ENCODE measurements at places on chromosomes 12 and 14.

GRCh38 chr12:87368259-87368658 is 660.9 kb downstream of the C12orf50 start:
- no peak for DNase-seq

DNA sequence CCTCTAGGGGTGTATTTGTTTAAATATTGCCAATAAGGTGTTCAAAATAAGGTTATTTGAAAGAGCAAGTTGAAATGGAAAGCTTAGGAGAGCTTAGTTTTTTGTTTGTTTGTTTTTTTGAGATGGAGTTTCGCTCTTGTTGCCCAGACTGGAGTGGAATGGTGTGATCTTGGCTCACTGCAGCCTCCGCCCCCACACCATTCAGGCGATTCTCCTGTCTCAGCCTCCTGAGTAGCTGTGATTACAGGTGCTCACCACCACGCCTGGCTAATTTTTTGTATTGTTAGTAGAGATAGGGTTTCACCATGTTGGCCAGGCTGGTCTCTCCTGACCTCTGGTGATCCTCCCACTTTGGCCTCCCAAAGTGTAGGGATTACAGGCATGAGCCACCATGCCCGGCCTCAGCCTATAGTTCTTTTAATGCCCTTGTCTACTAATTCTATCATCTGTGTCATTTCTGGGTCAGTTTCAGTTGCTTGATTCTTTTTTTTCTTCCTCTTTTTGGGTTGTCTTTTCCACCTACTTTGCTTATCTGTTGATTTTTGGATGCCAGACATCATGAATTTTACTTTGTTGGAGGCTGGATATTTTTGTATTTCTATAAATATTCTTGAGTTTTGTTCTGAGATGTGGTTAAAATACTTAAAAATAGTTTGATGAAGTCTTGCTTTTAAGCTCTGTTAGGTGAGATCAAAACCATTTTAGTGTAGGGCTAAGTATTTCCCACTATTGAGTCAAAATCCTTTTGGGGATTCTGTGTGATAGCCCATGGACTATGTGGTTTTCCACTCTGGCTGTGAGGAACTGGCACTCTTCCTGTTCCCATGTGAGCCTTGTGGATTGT is 18.7 kb downstream of the RCOR1 start:
- no peak for DNase-seq

GRCh38 chr12:25074113-25074512 is 120.8 kb downstream of the DNAI7 start:
- DNase-seq = no peak

DNA sequence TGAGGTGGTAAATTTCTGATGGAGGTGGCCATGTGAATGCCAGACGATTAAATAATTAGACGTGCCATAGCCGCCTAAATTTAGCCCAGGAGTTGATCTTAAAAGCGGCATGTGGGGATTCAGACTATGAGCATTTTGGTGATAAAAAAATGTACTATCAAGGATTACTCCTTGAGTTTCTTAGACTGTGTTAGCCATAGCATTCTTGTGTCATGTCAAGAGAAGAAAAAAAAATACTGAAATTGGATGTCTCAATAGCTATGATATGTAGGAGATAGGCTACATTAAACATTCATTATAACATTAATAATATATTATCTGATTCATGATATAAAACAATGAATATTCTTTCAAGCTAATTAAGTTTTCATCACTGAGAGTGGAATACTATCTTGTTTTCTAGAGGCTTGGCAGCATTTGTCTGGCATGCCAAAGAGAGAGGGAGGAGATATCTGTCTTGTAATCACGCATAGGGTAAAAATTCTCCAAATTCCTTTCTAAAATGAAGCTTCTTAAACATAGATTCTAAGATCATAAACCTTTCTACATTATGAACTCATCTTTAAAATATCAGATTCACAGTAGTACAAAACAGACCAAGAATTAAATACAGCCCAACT is 727.0 kb downstream of the C12orf50 start:
- no peak for DNase-seq

GRCh38 chr12:69480698-69481097 is 10.5 kb downstream of the FRS2 start:
- DNase-seq = no peak

GRCh38 chr14:64208981-64209380 is 85.2 kb downstream of the ESR2 start:
- no peak for DNase-seq

DNA sequence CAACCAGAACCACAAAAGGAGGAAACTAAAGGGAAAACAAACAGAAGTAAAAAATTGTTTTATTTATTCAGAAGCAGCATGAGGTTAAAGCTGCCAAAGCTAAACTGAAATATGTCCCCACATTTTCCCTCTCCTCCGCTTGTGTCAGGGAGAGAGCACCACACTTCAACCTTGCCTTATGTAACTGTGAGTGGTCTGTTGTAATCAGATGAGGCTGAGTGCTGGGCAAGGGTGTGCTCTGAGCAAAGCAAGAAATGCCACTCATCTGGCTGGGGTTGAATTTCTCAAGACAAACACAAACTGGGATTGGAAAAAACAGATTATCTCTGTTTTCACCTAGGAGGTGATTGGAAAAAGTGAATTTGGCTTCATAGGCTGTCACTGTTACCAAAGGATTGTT is 12.2 kb downstream of the CAPZA3 start:
- no peak for DNase-seq

GRCh38 chr12:121364683-121365121 is 12.5 kb upstream of the ANAPC5 start:
- no peak for DNase-seq

- no peak for DNase-seq
These were observed 3.2 kb upstream of the BCL7A start for GRCh38 chr12:122018457-122018856.

GRCh38 chr14:92322516-92322915 is 449 bp upstream of the SLC24A4 start:
- no peak for DNase-seq
